NCI-H2171 treated with DMSO at 0.1 percent for 48 hours (cell line): ENCODE measurements at places on chromosomes 7 and 10.

DNA sequence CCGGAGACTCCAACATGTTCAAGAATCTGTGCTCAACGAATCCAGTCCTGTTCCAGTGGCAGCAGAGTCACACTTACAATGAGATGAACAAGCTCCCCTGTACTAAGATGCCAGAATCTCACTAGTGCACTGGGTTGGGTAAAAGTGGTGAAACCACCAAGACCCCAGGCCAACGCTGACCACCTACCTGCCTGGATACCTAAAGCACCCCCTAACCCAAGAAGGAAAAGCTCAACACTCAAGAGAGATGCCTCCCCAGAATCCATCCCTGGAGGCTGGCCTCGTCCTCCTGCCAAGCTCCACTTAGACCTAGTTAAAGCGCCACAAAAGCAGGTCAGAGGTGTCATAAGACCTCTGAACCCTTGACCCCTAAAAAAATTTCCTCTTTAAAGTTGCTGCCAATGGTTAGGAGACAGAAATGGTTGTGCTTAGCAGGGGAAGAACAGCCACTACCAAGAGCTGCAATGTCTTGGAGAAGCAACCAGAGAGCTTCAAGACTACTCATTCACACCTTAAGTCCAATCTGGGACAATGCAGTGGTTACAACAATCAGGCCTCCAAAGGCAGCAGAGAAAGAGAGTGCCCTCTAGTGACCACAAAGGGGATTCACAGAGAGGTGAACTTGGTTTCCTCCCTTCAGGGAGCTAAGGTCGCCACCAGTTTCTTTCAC, 94.6 kb upstream of the MACROH2A2 start:
- peak; percentile 62 for DNase-seq

DNA sequence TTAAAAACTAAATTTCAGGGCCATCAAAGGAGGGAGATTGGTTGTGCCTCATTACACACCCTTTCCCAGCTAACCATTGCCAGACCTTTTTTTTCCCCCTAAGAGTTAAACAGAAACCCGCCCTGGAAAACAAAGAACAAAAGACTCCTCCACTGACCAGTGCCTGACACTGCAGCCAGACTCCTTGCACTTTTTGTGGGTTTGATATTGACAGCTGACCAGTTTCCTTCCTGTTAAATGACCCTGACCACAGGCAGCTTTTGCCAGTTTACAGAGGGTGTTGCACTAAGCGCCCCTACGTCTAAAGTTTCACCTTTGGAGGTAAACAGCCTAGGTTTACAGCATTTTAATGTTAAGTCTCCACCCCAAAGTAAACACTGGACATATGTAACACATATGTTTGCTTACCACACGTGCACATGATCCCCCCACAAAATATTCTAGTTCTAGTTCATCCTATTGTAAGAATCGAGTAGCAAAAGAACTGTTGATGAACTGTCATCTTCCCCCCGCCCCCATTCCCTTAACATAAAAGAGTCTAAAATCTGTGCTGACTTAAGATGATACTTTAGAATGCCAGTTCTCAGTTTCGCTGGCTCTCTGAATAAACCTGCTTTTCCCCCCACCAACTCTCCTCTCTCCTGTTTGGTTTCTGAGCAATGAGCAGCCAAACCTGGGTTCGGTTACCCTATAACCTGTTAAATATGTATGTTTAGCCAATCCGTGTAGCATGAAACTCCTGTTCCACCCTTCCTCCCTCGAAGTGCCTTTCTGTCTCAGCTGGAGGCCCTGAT, 38.0 kb downstream of the FOXI2 start:
- DNase-seq = no peak

DNA sequence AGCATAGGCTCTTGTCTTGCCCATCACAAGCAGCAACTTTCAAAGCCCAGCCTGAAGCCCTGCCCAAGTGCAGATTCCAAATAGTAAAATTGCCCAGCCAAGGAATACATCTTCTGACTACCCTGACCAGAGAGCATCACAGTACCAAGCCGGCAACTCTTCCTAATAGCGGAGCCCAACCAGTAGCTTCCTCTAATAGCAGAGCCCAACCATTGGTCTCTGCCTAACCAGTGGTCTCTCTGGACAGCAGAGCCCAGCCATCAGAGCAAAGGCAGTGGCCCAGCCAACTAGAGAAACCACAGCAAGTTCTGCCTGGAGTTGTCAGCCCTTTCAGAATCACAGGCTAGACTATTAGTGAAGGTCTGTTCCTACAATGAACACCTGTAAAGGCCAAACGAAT, 285.6 kb downstream of the HGF start:
- DNase-seq = no peak

DNA sequence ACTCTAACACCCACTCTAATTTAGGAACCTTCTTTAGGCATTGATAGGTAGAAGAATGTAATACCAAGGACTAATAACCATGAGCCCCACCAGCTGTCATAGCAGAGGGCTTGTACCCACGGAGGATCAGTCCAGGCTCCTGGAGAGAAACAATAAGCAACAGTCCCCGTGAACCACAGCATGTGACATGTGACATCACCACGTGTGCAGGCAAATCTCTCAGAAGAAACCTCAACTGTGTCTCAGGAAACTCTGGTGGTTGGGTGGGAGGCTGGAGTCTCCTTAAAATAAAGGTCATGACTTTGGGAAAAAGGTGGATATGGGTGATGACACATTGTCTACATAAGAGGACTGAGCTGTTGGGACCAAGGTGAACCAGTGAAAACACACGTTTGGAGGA, 653.9 kb upstream of the FOXK1 start:
- no peak for DNase-seq

DNA sequence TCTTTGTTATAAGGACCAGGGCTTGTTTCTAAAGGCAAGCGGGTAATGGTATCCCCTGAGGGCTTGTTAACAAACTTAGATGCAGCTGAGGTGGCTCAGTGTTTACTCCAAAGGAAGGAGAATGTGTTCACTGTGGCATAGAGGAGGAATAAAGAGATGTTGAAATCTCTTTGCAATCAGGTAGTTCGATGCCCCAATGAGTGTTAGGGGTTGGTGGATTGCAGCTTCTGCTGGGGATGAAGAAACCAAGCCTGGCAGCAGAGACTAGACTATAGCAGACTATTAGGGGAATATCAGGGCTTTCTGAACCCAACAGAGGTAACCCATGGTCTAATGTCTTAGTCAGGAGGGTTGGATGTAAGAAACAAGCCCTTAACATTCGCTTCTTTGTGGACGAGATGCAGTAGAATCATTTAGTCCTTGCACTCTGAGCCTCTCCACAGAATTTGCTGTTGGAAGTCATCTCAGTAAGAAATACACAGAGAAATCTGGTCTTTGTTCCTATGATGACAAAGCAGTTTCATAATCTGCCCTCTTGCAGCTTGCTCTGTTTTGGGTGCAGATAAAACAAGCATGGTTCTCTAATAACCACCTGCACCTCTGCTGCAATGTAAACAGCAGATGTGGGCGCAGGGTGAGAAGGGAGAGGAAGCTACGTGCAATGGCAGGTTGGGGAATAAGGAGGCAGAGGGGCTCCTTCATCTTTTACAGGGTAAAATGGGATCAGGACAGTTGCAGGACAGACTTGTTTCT, 108.6 kb downstream of the NRF1 start:
- DNase-seq = peak; percentile 87

- no peak for DNase-seq
Observed at GRCh38 chr7:75985009-75985517, 9.3 kb downstream of the TMEM120A start.

DNA sequence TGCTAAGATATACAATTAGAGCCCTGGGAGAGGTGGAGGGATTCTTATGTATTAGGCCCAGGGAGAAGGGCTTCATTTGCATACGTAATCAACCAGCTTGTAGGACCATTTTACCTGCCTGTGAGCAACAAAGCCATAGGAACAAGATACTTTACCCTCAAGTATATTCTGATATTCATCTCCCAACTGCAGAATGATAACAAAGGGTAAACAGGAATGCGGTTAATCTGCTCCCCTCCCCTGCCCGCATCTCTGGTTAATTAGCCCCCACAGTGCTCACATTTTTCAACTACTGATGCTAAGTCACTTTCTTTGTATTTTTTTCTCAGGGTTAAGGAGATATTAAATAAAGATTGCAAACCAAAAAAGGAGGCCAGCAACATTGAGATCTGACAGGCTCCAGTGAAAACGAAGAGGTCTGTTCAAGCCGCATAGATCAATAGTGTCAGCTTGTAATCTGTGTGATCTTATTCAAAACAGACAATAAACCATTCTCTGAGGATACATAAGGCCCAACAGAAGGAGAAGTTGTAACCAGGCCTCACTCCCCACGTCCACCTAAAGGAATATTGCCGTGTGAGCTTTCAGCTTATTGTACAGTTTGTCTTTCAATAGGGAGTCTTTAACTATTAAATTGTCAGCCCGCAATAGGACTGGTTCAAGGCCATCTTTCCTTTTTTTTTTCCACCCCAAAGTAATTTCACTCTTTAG, 203.4 kb downstream of the RAPGEF5 start:
- DNase-seq = no peak

DNA sequence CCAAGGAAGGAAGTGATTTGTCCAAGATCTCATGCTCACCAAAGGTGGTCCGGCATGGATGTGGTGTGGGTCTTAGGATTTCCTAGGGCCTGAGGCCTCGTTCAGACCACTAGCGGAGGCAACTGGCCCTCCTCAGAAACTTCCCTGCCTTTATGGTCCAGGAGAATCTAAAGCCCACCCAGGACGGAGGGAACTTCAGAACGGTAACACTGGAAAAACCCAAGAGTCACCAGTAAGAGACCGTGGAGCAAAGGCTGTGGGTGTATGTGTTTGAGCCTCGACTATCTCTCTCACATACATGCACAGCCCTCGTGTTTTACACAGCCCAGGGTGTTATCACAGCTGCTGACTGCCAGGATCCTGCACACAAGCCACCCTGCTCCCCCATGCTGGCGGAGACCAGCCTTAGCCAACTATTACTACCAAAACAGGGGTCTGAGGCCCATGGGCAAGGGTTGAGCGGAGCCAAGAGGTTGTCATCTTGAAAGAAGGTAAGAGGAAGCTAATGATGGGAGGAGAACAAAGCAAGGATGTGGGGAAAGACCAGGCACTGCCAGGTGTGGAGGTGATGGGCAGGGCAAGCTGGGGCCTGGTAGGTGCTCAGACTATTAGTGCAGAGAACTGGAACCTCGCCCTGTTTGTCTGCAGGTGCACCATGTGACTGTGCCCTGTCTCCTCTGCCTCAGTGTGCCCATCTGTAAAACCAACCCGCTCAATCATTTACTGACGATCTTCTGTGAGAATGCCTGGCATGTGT, 170.2 kb upstream of the ZMIZ1 start:
- DNase-seq = no peak

GRCh38 chr7:117202511-117202910, 120.3 kb downstream of the WNT2 start:
- DNase-seq = no peak

GRCh38 chr10:44301781-44302355, 83.0 kb downstream of the CXCL12 start:
- DNase-seq = no peak

- no peak for DNase-seq
Observed at GRCh38 chr10:104054430-104054829, 31.2 kb downstream of the COL17A1 start.

- no peak for DNase-seq
Observed at GRCh38 chr7:116395141-116395791, 104.3 kb upstream of the CAV2 start.

DNA sequence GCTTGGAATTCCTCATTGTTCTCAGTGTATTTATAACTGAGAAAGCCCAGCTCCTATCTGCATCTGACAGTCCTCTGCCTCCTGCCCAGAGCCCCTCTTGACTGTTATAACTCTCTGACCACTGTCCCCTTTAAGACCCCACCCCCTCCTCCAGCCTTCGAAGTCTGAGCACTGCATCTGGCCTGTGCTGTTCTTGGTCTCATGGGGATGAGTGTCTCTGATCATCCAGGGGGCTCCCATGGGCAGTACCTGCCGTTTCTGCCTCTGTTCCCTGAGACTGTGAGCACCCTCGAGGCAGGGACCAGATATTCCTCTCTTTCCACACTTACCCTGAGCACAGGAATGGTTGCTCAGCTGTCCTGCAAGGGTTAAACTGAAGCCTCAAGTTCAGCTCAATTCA, 7.7 kb downstream of the GHRHR start:
- no peak for DNase-seq

GRCh38 chr7:81111358-81111757, 192.5 kb upstream of the SEMA3C start:
- DNase-seq = no peak

GRCh38 chr10:1123972-1124371, 67.8 kb downstream of the WDR37 start:
- no peak for DNase-seq

DNA sequence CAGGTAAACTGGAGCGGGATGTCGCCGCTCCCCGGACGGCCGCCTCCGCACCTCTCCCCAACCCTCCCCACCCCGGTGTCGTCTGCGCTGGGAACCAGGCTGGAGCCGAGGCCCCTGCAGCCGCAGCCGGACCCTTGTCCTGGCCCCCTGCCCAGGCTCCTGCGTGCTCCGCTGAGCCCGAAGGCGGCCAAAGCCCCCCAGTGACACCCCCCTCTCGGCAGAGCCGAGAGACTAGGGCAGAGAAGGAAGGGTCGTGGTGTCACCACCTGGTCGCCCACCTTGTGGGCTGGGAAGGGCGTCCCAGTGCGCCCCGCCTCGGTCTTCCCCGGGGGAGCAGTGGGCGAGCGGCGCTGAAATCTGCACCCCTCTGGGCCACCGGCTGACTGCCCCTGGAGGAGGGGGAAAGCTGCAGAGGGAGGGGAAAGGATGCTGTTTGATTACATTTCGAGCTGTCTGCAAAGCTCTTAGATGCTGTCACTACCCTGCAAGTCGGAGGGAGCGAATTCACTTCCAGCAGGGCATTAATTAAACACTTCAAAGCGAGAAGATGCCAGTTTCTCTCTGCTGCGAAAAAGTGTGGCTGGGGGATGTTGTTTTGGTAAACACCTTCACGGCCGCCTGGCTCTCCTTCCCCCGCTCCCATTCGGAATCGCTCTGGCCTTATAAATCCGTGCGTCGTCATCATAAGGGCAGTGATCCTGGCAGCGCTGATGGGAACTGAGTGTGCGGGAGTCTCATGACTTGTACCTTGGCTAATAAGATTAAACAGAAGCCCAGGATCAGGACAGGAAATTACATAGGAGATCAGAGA, 622 bp downstream of the DYNC1I1 start:
- DNase-seq = no peak

DNA sequence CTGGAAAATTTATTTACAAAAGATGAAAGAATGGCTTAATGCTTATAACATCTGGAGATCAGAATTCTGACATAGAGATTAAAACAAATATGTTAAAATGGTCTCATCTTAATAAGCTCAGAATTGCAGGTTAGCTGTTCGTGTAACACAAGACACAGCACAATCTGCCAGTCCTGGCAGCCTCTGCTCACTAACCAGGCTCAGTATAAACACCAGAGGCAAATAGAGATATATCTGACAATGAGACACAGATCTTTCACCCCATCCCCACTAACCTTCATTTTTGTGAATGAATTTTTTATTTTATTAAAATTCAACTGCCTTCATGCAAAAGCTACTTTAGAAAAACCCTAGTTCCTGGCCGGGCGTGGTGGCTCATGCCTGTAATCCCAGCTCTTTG, 51.8 kb downstream of the RELN start:
- DNase-seq = peak; percentile 73
